Stimulated activated CD4-positive, alpha-beta T cell treated with anti-CD3 and anti-CD28 coated beads, TNF-alpha, amount 100 ng/mL, for 24 hours (primary cell): ENCODE measurements at places on chromosomes 16 and 17.

- no peak for DNase-seq
These were observed 306.4 kb downstream of the WWOX start for GRCh38 chr16:78405833-78406232.

- no peak for DNase-seq
These were observed 10.3 kb upstream of the TNS4 start for GRCh38 chr17:40511667-40512220.

- no peak for DNase-seq
These were observed 52.3 kb downstream of the YWHAE start for GRCh38 chr17:1347589-1348323.

- no peak for DNase-seq
These were observed 1.8 kb downstream of the SOCS1 start for GRCh38 chr16:11253995-11254912.

DNA sequence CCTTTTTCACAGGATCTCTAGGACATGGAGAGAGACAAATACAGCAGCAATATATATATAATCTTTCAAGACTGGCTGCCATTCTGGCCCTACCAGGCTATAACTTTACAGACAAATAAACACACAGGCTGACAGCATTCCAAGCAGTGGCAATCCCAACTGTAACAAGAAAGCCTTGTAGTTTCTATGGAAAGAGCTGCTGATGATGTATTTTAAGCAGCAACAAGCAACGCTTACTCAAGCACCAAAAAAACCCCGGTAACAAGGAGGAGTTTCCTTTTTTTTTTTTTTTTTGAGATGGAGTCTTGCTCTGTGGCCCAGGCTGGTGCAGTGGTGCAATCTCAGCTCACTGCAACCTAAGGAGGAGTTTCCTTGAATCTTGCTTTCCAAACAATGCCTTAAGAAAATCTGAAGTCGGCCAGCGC, 23.2 kb downstream of the LSM12 start:
- DNase-seq, result no peak

DNA sequence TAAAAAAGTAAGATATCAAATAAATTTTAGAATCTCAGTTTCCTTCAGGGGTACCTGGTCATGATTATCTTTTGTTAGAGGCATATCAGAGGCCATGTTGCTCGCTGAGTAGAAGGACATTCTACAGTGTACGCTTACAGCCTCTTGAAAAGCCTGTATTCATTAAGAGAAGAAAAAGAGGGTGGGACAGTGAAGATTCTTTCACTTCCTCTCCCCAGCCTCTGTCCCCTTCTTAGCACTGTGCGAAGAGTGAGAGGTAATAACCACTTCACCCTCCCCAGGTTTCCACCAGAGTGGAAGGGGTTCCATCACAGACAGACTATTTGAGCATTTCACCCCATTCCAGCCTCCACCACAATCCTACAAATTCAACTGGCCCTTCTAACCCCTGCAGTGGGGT, 4.8 kb upstream of the LPO start:
- DNase-seq, result no peak

- DNase-seq, result no peak
These were observed 4.8 kb downstream of the MEAK7 start for GRCh38 chr16:84499638-84500037.

DNA sequence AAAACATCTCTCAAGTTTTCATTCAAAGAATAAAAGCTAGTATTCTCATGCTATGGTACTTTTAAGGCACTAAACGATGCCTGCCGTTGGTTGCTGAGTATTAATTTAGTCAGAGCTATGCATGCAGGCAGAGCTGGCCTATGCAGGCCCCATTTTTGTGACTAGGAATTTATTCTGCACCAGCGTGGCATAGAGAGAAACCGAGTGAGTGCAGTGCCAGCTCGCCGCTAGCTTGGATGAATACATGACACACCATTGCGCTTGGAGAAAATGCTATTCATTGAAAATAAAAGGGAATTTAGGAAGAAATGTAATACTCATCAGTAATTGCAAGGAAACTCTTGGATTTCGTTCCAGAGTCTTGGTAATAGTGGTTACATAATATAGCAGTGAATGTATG, 231.6 kb upstream of the RBFOX1 start:
- DNase-seq, result no peak

DNA sequence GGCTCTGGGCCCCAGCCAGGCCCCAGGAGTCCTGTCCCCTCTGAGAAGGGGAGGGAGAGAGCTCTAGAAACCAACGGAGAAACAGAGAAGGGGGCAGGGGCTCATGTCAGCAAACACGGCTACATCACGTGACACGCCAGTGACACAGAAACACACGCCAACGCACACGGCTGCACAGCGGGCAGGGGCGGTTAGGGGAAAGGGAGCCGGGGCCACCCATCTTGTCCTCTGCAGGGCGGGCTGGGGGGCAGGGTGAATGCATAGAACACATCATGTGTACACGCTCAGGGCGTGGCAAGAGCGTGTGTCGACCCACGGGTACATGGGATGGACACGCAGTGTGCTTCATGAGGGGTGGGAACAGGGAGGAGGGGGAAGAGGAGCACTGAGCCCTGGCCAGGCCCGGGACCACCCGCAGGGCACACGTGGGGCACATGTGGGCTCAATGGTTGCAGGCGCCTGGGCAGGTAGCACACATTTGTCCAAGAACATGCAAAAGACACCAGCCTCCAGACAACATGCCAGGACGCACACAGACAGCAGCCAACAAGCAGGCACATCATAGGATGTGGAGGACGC, 4.6 kb downstream of the HSD3B7 start:
- no peak for DNase-seq

- DNase-seq, result no peak
These were observed 905.0 kb upstream of the RBFOX1 start for GRCh38 chr16:6427621-6428020.

DNA sequence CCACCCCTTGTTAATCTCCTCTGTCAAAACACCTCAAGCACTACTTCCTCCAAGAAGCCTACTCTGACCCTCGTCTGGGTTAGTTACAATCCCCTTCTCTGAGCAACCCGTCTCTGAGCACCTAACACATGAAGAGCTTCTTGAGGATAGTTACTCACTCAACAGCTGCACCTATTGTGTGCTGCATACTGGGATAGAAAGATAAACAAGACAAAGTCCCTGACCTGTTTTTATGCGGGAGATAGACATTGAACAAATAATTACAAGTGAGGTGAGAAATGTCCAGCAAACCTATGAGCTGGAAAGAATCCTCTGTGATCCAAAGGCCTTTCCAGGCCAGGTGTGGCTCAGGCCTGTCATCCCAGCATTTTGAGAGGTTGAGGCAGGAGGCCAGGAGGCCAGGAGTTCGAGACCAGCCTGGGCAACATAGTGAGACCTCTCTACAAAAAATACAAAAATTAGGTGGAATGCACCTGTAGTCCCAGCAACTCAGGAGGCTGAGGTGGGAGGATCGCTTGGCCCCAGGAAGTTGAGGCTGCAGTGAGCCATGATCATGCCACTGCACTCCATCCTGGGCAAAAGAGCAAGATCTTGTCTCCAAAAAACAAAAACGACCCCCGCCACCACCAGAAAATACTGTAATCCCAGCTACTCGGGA, 5.5 kb upstream of the ZNF771 start:
- no peak for DNase-seq

GRCh38 chr16:8342276-8342675, 248.0 kb downstream of the TMEM114 start:
- no peak for DNase-seq

- no peak for DNase-seq
These were observed 137.7 kb upstream of the MYOCD start for GRCh38 chr17:12528036-12528435.

- no peak for DNase-seq
These were observed 30.6 kb upstream of the SLC39A11 start for GRCh38 chr17:73122953-73123605.

DNA sequence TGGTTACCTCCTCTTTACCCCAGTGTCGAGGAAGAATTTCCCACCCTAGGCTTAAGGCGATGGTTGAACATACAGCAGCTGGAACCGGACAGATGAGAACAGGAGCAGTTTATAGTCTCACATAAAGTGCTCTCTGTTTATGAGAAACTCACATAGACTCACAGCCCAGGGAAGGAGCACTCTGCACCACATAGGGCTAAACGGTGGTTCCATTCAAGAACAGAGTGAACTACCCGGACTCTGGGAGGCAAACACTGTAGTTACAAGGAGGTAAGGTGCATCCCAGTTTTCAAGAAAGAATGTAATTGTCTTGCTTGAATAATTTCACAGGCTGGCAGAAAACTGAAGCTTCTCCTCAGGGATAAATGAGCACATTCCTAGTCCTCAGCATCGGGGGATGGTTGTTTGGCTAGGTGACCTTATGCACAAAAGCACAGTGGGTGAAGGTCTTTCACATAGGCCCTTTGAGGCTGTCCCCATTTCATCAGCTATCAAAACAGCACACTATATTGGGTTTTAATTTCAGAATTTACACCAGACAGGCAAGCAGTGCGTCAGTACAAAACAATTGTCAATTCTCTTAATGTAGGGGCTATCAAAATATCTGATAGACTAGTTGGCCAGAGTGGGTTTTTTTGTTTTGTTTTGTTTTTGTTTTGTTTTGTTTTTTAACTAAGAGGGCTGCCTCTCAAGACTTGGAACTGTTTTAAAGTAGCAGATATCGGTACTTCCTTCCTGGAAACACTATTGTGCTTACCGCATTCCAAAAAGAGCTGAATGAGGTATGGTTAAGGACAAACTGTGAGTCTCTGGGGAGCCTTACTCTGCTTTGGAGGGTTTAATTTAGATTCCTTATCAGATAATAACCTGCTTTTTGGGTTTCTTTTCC, 918.1 kb upstream of the CDH8 start:
- no peak for DNase-seq

DNA sequence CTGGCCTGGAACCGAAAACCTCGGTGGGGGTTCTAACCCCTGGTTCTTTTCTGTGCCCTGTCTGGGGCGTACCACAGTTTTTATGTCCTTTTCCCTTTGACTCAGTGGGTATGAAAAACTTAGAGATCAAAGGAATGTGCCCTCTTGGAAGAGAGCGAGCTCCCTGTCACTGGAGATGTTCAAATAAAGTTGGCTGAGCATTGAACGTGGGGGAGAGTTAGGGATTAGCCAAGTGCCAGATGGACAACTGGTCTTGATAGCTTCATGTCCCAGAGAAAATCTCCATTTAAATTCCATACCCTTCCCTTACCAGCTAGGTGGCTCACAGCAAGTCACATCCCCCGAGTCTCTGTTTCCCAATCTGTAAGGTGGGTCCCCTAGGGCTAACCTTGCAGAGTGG, 9.5 kb downstream of the ADGRG1 start:
- DNase-seq, result no peak

- DNase-seq, result peak; percentile 94
These were observed at the start of gene RPL26 for GRCh38 chr17:8383143-8383822. Gene RPL26 (minus strand): TSS chr17:8383193. CDS start chr17:8382310, 883 bp downstream.

DNA sequence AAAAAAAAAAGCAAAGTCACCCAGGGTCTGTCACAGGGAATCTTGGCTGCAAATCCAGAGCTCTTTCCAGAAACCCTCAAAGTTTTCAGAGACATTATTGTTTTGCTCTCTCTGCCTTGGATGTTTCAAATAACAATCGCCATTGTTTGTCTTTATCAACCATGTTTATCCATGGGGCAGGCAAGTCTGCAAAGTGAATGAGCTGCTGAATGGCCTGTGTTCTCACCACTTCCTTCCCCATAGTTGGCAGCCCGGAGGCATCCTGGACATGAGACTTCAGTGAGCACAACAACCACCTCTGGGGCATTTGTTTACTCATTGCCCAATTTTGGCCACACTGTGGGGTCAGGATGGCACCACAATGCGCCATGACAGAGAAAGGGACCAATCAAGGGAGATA, 53.1 kb upstream of the USP7 start:
- DNase-seq, result no peak

DNA sequence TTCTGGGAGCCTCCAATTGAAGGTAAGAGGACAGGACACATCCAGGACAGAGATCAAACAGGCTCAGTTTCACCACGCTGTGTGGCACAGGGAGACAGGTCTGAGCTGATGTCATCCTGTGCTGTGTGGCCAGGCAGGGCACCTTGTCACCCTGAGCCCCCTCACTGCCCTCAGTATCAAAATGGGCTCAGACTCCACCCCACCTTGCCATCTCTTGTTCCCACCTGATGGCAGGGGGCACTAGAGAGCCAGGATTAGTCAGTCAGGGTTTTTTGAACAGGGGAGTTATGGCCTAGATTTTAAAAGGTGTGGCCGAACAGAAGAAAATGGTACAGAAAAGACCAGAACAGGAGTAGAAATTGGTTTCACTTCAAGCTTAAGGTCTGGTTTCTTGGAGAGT, 2.6 kb downstream of the KAT2A start:
- no peak for DNase-seq

- DNase-seq, result no peak
These were observed 7.7 kb downstream of the CCL16 start for GRCh38 chr17:35973333-35974260.

DNA sequence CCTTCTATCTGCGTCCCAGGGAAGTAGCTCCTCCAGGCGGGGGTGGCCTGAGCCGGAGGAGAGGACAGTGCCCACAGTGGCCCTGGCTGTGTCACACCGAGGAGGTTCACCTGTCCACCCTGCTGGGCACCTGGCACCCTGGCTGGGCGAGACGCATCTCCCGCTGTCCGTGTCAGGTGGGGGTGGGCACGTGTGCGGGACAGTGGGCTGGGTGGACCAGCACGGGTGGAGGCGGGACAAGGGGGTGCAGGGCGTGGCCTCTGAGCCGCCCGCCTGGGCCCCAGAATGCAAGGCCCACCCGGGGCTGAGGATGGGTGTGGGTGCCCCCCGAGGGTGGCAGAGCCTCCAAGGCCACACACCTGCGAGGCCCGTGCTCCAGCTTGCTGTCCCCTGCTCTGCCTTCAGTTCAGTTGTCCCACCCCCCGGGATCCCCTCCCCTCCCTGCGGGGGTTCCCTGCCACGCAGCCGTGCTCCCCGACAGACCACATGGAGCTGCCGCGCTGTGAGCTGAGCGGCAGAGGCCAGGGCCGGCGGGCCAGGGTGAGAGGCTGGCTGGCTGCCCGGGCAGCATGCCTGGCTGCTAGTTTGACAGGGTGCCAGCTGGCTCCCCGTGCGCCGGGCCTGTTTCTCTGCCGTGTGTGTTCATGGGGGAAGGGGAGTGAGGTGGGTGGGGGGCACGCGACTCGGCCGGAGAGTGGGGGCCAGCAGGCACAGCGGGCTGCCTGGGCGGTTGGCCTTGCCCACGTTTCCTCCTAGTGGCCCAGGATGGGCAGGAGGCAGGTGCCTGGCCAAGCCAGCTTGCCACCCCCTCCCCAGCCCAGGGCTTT, 33.9 kb downstream of the BAHCC1 start:
- no peak for DNase-seq
